ENCODE measurements at places on chromosomes 5 and 9. TPM values are rescaled to one million over a fixed set of nuclear protein-coding genes. Genes with fewer than 3 reads are reported as not detected.

The TRIM7 gene
- 46.1 TPM for total RNA-seq

The CDH6 gene
- 0.07 TPM for total RNA-seq

The SMIM33 gene
- total RNA-seq = not detected

The SPINK4 gene
- total RNA-seq = not detected

The ADGRD2 gene
- not detected for total RNA-seq

The PCDHA1 gene
- total RNA-seq = 0.48 TPM

The GLDC gene
- 14.1 TPM for total RNA-seq

The SLC36A2 gene
- total RNA-seq = not detected

The LHX3 gene
- 0.14 TPM for total RNA-seq

The NEUROG1 gene
- not detected for total RNA-seq
